ENCODE measurements at places on chromosomes 7 and 10.

DNA sequence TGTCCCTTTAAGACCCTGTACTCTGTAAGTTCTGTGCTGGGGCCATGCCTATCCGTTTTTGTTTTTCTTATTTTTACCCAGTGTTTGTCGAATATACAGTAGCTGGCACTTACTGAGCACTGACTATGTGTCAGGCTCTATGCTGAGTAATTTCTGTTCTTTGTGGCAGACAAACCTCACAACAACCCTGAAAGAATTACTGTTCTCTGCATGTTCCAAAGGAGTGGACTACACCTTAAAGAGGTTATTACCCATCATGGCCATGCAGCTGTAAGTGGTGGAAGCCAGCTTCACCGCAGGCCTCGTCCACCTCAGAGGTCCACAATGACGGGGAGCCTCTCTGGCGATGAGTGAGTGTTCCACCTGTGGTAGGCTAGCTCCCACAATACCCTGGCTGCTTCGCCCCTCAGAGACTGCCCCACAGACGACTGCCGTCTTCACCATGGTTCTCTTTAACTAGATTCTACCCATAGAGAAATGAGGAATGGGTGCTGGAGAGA lies 30.1 kb upstream of the RBM20 start:
- no peak for DNase-seq

- DNase-seq: peak; percentile 55
Measured at GRCh38 chr7:142323706-142324105, 65.8 kb upstream of the PRSS58 start.

GRCh38 chr7:101373812-101374614 lies 11.3 kb downstream of the COL26A1 start:
- DNase-seq: no peak

DNA sequence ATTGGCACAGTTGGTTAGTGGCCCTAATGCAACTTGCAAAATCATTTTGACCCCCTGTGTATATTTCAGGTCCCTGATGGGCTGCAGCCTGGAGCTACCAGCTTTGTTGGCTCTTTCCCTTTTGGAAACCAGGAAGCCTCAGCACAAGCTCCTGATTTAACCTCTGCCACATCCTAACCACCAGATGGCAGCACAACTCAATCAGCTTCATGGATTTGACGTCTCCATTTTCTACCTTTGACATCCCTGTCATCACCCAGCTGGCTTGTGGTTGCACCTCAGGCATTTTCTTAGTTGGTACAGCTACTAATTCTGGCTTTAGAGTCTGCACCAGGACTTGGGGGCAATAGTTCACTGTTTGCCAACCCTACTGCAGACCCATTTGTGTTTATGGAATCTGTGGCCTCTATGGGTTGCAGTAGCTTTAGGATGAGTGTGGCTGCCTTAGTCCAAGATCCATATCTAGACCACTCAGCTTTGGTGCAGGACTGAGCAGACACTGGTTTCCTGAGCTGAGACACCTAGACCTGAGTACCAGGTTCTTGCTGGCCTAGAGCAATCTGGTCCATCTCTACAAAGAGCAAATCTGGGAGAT lies 456.2 kb downstream of the REEP3 start:
- DNase-seq: peak; percentile 37
